ENCODE measurements at places on chromosomes 16 and 17.

- no peak for DNase-seq
These were observed 8.9 kb downstream of the ZNF594 start for GRCh38 chr17:5182597-5183409.

GRCh38 chr16:22314661-22315626, 17.7 kb downstream of the POLR3E start:
- DNase-seq, result no peak

GRCh38 chr17:27352448-27353032, 58.6 kb downstream of the WSB1 start:
- DNase-seq, result no peak

DNA sequence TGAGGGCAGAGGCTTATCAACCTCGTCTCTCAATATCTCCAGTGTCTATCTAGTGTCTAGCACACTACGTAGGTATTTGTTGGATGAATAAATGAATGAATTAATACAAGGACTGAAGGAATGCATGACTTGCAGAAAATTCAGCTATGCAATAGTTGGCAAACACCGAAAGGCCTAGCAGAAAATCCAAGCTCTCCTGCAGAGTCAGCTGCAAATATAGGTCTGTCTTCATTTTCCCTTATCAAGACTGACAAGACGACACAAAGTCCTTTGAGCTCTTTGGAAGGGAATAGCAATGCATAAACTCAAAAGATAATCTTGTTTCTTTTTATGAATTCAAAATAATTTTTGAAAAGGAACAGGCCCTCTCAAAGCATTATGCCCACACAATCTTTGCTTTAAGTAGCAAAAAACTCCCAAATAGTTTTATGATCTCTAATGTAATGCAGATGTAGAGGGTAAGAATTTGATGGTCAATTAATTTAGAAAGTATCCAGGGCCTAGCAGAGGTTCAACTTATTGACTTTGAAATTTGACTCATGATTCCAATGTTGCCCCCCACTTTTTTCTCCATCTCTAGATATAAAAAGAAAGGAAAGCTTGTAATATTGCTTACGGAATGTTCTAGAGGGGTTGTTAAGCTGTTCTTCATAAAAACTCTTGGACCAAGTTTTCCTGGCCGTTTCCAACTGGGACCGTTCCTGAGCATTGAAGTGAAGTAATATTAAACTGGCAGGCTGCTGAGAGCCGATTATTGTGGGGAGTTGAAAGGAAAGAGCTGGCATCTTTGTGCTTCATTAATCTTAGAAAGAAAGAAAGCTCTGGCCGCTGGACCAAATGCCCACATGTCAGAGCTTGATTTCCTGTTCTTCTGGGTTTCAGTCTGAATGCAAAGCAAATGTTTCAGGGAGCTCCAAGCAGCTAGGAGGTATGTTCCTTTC, 227.3 kb downstream of the HS3ST3A1 start:
- no peak for DNase-seq

DNA sequence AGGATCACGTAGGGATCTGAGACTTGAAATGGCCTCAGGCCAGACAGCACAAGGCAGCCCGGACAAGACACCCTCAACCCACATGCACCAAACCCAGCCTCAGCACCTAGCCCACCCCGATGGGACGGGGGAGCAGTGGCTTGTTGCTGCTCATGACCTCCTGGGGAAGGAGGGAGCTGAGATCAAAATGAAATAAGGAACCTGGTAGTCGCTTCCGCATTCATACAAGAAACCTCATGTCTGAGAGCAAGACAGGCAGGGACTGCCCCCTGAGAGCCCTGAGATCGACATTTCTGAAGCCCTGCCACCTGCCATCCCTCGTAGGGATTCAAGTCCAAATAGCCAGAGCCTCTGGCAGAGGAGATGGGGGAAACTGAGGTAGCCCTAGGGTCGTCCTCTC, 5.7 kb upstream of the CEP131 start:
- DNase-seq, result no peak

GRCh38 chr17:2068031-2068518, 13.2 kb downstream of the HIC1 start:
- DNase-seq, result no peak

DNA sequence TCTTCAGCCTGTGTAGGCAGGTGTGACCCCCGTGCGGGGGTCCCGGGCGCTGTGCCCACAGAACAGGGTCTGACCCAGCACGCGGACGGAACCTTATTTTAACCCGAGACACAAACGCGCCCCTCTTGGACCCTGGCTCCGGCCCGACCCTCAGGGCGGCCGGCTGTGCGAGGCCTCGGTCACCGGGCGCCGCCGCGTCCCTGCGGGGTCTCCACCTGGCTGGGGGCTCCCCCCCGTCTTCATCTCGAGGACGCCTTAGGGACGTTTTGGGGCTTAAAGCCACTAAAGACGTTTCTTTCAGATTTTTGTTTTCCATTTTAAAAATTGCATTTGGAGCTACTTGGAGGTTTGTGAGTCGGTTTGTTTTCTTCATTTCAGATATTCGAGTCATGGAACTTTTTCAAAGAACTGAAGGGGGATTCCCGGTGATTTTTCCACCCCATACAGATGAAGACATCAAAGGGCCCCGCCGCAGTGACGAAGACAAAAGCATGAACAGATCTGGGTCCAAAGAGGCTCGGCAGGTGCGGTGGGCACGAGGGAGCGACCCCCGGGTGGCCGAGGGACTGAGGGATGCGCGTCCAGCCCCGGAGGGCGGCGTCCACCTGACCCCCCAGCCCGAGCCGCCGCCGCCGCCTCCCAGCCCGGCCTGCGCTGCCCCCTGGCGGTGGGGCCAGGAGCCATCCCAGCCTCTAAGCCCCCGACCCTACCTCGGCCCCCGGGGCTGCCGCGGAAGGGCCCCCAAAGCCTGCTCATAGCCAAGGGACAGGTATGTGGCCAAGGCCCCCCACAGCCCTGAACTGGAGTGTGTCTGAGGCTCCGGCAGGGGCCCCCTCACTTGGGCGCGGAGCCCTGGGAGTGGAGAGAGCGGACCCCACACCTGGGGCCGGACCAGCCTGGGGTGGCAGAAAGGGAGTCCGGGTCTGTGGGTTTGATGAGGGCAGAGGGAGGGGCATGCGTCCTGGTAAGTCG, 3.8 kb upstream of the CD7 start:
- DNase-seq, result no peak

DNA sequence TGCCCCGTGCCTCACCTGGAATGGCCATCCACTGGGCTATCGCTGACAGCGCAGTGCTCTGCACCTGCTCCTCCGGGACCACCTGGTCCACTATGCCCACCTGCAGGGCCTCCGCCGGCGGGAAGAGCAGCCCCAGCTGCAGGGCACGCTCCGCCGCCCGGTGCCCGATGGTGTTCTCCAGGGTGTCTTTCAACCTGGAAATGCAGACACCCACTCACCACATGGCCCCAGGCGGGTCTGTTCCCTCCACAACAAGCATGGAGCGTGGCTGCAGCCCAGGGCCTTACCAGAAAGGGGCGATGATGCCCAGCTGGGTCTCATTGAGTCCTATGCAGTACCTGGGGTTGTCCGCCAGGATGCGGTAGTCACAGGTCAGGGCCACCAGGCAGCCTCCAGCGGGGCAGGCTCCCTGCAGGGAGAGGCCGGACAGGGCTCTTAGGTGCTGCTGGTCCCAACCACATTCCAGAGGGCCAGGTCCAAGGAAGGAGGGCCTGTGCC, 6.8 kb downstream of the DNASE1L2 start:
- DNase-seq, result no peak

GRCh38 chr16:17481736-17482135, 11.0 kb upstream of the XYLT1 start:
- DNase-seq, result no peak

GRCh38 chr16:5649762-5650743, 552.5 kb upstream of the EEF2KMT start:
- no peak for DNase-seq

DNA sequence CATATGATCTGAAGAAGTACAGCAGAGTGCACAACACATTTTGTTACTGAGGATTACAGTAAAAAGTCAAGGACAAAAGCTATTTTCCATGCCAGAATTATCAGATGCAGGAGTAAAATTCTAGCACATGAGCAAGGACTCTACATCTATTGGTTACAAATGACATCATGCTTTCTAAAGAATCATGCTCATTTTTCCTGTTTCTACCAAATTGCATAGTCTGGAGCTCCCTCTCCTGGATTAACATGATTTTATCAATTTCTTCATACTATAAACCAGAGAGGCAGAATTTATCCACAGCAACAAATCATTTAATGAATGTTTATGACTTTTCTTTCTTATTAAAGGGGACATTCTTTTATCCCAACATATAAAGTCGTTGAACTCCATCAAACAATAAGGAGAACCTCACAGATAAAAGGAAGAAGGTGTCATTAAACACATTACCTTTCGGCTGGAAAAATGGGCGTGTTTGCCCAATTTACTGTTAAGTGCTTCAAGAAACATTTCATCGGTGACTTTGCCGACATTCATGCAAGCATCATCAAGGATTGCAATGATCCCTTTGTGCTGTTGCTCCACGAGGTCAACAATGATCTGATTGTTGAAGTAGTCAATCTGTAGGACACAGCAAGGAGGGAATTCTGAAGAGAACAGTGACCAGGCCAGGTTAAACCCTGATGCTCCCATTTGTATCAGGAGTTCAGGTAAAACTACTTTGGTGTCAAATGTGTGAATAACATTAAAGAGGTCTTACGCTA, 121.7 kb downstream of the MYO1D start:
- no peak for DNase-seq

DNA sequence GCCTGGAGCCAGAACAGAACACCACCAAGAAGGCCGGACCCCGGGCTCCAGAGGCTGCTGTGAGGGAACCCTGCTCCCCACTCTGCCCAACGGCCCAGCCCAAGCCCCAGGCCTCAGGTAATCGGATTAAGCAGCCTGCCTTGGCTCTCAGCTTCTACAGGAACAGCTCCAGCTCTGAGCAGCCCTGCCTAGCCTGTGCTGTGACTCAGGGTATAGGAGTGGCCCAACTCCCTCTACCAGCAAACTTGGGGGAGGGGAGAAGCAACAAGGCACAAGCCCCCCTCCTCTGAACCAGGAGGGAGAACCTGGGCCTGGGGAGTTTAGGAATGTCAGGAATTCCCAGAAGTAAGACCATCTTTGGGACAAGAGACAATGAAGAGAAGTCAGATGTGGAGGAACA, 849 bp upstream of the SOX15 start:
- no peak for DNase-seq

- DNase-seq, result no peak
These were observed 113.4 kb downstream of the PITPNC1 start for GRCh38 chr17:67490471-67490870.

GRCh38 chr16:23999663-24000062, 163.9 kb downstream of the PRKCB start:
- peak; percentile 38 for DNase-seq

Data from stimulated activated CD4-positive, alpha-beta T cell treated with anti-CD3 and anti-CD28 coated beads, Interleukin-1b, Interleukin-23, amount 100 ng/mL, for 24 hours (primary cell).